ENCODE measurements at places on chromosomes 6 and 20.

DNA sequence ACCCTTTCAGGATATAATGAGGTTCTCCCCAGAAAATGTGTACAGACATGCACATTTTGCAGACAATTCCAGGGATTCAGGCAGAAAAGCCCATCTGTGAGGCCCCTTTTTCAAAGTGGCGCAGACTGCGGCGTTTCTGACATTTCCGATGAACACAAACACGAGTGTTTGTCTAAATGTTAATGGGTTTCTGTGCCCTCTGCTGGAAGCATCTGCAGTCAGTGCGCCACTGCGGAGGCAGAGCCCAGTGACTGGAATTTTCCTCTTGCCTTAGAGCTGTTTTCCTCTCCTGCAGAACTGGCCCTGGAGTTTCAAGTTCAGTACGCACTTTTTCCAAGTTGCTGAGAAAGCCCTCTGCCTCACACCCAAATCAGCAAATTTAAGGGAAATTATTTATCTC is 15.3 kb downstream of the ANKRD60 start:
- DNase-seq: no peak

DNA sequence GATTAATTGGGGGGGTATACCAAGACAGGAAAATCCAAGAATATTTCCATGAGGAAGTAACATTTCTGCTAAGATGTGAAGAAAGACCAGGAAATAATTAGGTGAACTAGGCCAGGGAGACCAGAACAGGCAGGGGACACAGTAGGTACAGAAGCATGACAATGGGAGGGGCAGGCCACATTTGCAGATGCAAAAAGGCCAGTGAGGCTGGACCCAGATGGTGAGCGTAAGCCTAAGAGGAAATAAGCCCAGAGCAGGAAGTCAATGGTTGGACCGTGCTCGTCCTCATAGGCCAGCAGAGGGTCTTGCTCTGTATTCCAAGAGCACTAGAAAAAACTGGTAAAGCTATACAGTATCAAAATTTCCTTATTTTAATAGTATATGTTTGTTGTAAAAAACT is 9.4 kb downstream of the CEP162 start:
- DNase-seq: no peak

- no peak for DNase-seq
Measured at GRCh38 chr20:34052414-34052813, 58.7 kb downstream of the RALY start.

GRCh38 chr6:14425805-14426204 is 308.2 kb downstream of the CD83 start:
- no peak for DNase-seq

GRCh38 chr6:139801571-139802321 is 427.3 kb upstream of the CITED2 start:
- DNase-seq: no peak

Data from stimulated activated CD8-positive, alpha-beta memory T cell treated with anti-CD3 and anti-CD28 coated beads, Interleukin-12 subunit alpha, Interleukin-12 subunit beta, amount 100 ng/mL, for 4 hours (primary cell).